ENCODE measurements at places on chromosomes 11 and 22. TPM values are rescaled to one million over a fixed set of nuclear protein-coding genes. Genes with fewer than 3 reads are reported as not detected.

DNA sequence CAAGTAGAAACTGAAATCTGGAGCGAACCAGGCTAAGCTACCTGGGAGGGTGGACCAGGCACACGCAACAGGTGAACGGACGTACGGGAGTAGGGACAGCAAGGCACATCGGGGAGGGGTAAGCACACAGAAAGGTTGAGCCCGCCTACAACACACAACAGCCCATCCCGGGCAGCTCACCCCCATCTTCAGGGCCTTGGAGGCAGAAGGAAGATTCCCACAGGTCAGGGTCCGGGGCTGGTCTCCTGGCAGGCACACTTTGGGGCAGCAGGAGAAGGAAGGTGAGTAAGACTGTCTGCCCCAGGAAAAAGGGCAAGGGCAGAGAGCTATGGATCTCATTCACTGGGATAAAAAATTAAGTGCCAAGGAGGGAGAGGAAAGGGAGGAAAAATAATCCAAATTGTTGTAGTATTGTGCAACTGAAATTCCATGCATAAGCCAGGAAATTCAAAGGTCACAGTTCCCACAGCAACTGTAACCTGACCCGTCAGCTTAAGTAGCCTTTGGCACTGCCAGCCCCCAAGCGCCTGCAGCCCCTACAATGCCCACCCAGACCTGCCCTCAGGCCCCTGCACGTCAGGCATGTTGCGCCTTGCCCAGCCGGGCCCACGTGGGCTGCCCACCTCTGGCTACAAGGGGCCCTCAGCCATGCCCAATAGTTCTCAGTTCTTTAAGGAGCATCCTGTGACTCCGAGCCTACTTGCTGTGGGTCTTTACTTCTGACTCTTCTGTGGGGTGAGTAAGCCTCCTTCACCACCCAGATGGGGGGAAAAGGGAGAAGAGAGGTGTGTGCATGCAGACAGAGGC is 51.8 kb downstream of the MICAL3 start:
- peak; percentile 45 for DNase-seq

The LRRC56 gene
- not detected for total RNA-seq

- peak; percentile 42 for DNase-seq
These were observed 16.1 kb downstream of the LRP5 start for GRCh38 chr11:68328374-68329091.

DNA sequence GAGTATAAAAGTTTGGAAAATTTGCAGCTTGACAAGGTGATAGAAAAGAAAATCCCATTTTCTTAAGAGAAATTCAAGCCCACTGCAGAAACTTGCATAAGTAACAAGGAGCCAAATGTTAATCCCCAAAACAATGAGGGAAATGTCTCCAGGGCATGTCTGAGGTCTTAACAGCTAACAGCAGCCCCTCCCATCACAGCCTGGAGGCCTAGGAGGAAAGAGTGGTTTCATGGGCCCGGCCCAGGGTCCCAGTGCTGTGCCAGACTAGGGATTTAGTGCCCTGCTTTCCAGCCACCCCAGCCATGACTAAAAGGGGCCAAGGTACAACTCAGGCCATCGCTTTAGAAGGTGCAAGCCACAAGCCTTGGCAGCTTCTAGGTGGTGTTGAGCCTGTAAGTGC is 123.7 kb upstream of the TRPC6 start:
- DNase-seq = no peak

DNA sequence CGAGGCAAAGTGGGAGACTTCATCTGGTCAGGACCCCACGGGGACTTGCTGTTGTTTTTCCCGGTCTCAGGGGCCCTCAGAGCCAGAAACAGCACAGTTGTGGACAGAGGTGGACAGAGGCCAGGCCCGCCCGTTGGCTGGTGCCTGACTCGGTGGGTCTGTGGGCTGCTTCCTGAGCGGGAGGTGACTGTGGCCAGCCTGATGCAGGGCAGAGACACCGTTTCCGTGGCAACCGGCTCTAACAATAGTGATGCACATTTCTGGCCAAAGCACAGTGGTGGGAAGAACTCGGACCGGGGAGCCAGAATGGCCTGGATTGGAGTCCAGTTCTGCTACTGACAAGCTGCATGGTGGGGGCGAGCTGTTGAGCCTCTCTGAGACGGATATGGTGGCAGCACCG is 58.7 kb upstream of the ATXN10 start:
- DNase-seq = no peak

DNA sequence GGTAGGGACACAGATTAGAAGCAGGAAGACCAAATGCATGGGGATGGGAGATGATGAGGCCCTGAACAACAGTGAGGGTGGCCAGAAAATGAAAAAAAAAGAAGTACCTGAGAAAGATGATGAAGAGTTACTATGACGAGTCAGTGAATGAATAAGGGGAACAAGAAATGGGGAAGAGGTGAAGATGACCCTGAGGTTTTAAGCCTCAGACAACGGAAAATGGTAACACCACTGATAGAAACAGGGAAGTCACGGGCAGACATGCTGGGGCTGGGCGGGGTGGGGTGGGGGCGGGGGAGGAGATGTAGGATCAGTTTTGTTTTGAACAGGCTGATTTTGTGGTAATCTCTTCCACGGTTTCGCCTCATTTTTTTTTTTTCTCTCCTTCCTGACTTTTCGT is 205.1 kb upstream of the CADM1 start:
- no peak for DNase-seq

DNA sequence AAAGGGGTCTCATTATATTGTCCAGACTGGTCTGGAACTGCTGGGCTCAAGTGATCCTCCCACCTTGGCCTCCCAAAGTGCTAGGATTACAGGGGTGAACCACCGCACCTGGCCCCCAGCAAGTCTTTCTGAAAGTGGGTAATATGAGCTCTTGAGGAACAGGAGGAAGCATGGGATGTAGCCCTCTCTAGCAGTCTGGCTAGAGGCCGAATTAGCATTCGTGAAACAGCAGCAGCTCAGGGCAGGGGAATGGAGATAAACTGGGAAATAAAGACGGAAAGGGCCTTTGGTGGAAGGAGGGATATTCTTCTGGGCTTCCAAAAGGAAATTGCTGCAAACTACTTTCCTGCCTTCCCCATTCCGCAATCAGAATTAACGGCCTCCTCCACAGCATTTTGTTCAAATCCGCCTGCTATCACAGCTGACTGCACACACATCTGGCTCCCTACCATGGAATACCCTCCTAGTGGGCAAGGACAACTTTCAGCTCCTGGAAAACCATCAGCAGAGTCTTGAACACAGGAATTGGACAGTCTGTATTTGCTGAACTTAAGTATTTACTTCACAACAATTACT is 44.3 kb downstream of the MICAL3 start:
- DNase-seq = no peak

- DNase-seq = no peak
These were observed 4.4 kb downstream of the SEC14L6 start for GRCh38 chr22:30541961-30542810.

Measured in A172 (cell line).